HFFc6 (cell line): ENCODE measurements at places on chromosomes 11 and 22.

DNA sequence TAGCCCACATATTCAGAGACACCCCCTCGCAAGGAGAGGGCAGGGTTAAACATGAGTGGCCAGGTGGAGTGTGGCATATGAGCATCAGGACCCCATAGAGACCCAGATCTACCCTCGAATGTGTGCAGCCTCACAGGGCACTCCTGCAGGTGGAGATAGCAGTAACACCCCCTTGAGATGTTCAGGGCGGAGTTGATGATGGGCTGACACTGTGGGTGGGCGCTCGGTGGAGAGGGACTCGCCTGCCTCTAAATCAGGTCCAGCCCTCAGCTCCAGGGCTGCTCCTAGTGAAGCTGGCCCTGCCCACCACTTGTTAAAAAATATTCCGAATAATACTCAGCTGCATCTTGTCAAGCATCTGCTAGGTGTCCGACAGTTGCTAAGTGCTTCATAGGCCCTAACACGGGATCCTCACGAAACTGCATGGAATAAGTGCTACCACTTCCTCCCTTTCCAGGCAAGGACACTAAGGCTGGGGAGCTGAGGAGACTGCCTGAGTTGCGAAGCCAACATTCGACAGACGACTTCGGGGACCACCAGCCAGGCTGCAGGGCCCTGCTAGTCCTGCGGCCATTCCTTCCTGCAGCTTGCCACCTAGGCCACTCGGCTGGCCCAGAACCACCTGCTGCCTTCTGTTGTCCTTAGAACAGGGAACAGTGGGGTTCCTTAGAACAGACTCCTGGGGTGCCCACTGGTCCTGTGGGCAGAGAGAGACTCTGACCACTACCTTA, 74.0 kb upstream of the WNT11 start:
- H3K4me1 ChIP-seq, result no peaks in the 10 kb centered on the region
- no peak overlapping the region for H3K27ac ChIP-seq
- H3K27me3 ChIP-seq, result peaks cover 51% of the 10 kb centered on the region
- H3K36me3 ChIP-seq, result no peaks in the 10 kb centered on the region
- DNase-seq, result no peak
- H3K4me3 ChIP-seq, result no peak overlapping the region

DNA sequence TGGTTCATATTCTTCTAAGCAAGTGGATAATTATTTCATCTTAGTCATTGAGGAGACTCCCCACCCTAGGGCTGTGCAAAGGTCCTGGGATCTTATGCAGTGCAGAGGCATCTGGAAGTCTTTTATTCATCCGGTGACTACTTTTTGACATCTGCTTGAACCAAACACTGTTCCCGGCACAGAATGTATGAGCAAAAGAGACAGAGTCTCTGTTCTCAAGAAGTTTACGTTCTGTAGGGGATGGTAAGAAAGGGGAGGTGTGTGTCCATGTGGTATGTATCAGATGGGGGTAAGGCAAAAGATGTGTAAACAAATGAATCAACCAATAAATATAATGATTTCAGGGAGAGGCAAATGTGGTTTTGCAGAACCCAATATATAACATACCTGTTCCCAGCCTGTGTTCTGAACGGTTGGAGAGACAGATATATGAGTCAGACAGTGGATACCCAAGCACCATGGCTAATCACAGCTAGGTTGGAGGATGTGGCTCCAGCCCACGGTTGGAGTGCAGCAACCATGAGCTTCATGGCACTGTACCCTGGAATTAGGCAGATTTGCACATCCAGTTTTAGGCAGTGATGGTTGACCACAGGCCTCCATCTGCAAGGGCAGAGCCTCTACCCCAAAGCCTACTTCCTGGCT, 75.1 kb upstream of the CADM1 start:
- H3K27me3 ChIP-seq, result no peaks in the 10 kb centered on the region
- no peak overlapping the region for H3K27ac ChIP-seq
- peaks cover 10% of the 10 kb centered on the region for H3K36me3 ChIP-seq
- DNase-seq, result no peak

DNA sequence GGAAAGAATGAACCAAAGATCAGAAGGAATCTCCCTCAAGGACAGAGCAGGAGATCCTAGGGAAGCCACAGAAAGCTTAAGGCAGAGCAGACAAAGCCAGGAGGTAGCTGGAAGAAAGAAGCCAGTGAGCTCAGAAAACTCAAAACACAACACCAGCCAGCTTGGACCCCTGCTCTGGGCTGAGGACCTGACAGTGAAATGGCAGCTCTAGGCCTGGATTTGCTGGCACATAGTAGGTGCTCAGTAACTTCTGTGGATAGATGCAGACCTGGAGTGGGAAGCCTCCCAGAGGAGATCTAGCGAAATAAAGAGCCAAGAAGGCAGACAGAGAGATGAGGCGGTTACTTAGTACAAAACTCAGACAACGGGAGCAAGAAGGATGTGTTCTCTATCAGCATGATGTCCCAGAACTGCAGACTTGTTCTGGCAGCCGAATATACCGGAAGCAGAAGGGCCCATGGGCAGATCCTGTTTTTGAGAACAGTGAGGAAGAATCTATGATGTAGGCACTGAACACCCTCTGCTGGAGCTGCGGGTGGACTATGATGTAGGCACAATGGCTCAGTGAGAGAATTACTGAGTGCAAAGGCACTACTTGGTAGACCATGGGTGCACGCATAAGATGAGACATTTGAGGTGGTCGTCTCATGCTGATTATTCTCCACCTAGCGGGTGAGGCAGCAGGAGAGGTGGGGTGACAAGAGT, 4.8 kb downstream of the ROBO4 start:
- DNase-seq, result no peak
- H3K4me1 ChIP-seq, result peaks cover 28% of the 10 kb centered on the region
- peaks cover 2% of the 10 kb centered on the region; the same call in 1 of the 2 replicates for H3K27me3 ChIP-seq
- H3K36me3 ChIP-seq, result no peaks in the 10 kb centered on the region
- no peak overlapping the region for H3K4me3 ChIP-seq

DNA sequence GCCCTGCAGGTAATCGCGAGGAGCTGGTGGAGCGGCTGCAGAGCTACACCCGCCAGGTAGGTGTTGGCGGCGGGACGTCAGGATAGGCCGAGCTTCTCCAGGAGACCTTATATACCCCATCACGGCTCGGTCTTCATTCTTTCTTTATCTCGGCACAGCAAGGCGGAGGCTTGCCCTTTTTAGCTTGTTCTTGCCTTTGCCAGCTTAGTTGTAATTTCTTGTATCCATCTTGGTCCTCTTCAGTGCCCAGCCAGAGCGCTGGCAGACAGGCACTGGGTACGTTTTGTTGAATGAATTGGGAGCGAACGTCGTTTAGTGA, 459 bp downstream of the SF3B2 start:
- peak overlapping the region; percentile 95 for H3K4me3 ChIP-seq
- no peak for DNase-seq
- H3K27ac ChIP-seq, result peak overlapping the region; percentile 99

DNA sequence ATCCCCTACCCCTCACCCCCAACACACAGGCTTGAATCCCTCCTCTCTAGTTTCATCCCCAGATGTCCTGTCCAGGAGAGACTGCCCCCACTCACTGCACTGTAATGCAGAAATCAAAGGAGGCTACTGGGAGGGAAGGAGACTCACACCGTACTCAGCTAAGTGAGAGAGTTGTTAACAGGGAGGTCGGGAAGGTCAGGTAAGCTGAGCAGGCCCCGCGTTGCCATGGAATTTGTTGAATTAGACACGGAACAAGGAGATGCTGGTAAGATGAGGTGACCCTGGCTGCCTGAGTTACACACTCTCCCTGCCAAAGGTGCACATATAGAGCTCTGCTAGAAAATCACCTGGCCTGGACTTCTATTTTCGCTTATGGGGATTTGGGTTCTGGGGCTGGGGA, 197.9 kb downstream of the NXPE2 start:
- H3K36me3 ChIP-seq, result peaks cover 4% of the 10 kb centered on the region; the same call in 1 of the 2 replicates
- no peak overlapping the region for H3K4me3 ChIP-seq
- H3K27ac ChIP-seq, result no peak overlapping the region
- H3K27me3 ChIP-seq, result peaks cover 3% of the 10 kb centered on the region
- no peaks in the 10 kb centered on the region for H3K4me1 ChIP-seq
- DNase-seq, result no peak

DNA sequence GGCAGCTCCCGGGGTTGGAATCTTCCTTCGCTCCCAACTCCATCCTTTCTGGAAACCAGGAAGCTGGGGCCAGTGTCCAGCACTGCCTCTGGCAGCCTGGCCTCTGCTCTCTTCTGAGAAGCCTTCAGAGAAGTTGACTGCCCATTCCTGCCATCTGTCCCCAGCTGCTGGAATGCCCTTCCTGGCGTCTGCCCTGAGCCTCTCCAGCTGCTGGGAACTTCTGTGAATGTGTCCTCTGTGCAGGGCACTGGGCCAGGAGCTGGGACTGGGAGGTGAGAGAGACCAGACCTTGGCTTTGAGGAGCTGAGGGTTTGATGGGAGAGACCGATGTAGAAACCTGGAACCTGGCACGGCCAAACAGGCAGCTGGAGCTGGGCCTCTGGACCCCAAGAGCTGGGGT, 5.9 kb upstream of the SOX10 start:
- DNase-seq, result no peak
- H3K36me3 ChIP-seq, result no peaks in the 10 kb centered on the region
- H3K27ac ChIP-seq, result no peak overlapping the region
